ENCODE measurements at places on chromosomes 5 and 9. TPM values are rescaled to one million over a fixed set of nuclear protein-coding genes. Genes with fewer than 3 reads are reported as not detected.

GRCh38 chr9:136119883-136120393 lies 1.3 kb upstream of the TMEM250 start:
- no peak for DNase-seq

- DNase-seq, result peak; percentile 90
Measured at GRCh38 chr5:171494452-171495121, 75.1 kb downstream of the FGF18 start.

DNA sequence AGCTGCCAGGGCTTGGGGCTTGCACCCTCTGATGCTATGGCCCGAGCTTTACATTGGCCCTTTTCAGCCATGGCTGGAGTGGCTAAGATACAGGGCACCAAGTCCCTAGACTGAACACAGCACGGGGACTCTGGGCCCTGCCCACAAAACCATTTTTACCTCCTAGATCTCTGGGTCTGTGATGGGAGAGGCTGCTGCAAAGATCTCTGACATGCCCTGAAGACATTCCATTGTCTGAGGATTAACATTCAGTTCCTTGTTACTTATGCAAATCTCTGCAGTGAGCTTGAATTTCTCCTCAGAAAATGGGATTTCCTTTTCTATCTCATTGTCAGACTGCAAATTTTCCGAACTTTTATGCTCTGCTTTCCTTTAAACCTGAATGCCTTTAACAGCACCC lies 337.0 kb upstream of the SMC2 start:
- no peak for DNase-seq

RLN2 gene
- total RNA-seq, result not detected

- no peak for DNase-seq
Measured at GRCh38 chr5:52896534-52897237, 92.5 kb upstream of the ITGA2 start.

DNA sequence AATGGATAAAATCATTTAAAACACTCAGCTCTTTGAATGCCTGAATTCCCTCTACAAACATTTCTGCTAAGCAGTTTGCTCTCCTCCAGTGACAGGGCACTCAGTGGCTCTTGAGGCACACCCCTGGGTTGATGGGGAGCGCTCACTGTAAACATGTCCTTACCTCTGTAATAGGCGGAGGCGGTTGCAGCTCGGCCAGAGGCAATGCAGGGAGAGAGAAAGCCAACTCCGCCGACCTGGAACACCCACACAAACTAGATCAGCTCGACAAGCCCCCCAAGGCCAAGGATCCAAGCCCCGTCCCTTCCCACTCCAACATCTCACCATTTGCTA lies 329 bp downstream of the CDC23 start:
- no peak for DNase-seq

PDE6A gene
- total RNA-seq, result 0.31 TPM

PROB1 gene
- 30.6 TPM for total RNA-seq

DNA sequence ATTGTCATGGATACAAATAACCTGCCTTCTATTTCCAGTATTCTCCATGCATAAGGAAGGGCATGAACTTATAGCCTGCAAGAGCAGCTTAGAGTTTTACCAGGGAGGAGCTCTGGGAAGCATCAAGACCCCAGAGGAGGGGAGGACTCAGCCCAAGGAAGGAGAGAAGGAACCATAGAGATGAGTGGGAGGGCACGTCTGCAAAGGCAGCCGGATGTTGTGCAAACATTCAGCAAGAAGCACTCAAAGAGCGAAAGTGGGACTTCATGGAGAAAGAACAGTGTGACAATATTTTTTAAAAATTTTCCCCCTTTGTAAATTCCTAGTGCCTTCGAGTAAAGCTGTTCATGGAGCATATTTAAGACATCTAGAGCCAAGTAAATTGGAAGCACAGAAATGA lies 270.1 kb upstream of the PTGER4 start:
- DNase-seq, result no peak

DNA sequence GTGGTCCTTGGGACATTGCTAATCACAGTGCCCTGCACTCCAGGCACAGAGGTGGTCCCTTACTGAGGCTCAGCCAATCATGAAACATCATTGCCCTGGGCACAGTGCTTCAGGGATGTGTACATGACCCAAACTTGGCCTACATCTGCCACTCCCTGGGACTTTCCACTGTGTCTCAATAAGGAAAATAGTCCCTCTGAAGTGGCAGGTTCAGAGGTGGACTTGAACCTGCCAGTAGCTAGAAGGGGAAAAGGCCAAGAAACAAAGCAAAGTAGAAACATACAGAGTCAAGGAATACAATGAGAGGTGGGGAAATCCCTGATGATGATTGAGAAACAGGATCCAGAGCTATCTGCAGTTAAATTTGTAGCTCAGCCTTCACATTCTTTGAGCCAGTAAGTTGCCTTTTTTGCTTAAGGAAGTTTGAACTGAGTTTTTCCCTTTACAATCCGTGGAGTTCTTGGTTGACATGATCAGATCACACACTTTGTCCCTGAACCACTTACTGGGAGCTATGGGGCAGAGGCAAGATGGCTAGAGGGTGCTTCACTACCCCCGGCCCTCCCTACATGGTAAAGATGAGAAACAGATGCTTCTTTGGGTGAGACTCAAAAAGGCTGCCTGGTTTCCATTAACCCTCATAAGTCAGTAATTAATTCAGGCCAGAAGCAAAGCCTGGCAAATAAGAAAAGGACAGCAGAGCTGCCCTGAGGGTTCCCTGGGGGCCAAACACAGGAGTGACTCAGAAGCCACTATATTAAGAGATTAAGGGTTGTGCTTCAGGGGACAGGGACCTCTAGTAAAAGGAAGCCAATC lies 57.6 kb downstream of the SH3TC2 start:
- no peak for DNase-seq

PCDHA9 gene
- total RNA-seq, result 0.10 TPM

DNA sequence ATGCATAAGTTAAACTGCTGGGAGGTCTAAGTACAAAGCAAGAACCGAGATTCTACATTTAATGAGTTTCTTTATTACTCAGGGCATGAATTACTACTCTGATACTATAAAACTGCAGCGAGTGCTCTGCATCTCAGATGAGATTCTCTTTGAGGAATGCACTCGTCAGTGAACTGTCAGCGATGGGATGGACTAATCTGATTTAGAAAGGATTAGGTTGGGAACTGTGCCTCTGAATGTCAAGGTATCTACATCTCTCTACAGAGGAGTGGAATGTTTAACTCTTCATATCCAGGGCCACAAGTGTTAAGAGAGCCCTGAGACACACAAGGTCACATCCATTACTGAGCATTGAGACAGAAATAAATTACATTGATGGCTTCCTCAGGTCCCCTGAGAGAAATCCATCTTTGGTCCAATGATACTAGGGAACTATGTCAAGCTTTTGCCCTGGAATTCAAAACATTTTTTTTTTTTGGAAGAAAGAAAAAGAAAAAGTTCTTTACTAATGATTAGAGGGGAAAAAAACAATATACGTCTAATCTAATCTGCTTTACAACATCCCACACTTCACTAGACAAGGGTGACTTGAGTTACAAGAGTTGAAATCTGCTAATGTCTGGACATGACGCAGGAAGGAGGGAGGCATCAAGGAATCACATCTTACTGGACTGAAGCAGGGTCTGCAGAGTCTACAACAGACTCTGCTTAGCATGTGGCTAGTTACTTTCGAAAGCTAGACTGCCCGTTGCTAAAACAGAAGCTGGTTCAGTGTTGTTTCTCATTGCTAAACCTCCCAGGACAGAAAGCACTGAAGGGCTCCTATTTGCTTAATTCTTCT lies 270.0 kb upstream of the TLE4 start:
- DNase-seq, result no peak

RPL35 gene
- 1,333 TPM for total RNA-seq

- no peak for DNase-seq
Measured at GRCh38 chr5:33261305-33261704, 179.5 kb upstream of the TARS1 start.

PKD2L2 gene
- 1.9 TPM for total RNA-seq

SCGB3A1 gene
- 16.5 TPM for total RNA-seq

ADRA1B gene
- total RNA-seq, result 0.51 TPM

- no peak for DNase-seq
Measured at GRCh38 chr5:168072665-168073064, 218.8 kb upstream of the WWC1 start.

DNA sequence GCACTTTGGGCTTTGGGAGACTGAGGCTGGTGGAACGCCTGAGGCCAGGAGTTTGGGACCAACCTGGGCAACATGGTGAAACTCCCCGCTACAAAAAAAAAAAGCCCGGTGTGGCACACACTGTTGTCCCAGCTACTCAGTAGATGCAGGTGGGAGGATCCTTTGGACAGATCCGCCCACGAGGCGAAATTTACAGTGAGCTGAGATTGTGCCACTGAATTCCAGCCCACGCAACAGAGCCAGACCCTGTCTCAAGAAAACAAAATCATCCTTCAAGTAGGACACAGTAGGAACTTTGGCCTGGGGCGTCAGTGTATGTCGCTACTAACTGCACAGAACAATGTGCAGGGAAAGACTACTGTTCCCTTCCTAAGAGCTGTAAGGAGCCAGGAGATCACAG lies 4.8 kb downstream of the RPS14 start:
- DNase-seq, result no peak

DNA sequence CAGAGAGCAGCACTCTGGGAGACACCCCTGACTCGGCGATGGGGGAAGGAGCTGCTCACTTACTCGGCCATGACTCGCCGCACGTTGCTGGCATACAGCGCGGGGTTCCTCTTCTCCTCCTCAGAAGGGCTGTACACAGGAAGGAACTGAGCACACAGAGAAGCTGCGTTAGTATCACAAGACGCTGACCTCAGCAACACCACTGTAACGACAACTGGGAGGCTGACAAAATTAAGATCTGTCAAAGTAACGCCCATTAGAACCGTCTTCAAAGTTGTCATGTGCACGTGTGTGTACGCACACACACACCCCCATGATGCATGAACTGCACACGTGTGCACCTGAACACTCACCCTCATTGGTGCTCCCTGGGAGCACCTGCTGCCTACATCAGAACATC lies 32.1 kb upstream of the SLC6A3 start:
- peak; percentile 19 for DNase-seq

GRCh38 chr9:113929634-113930389 lies 53.7 kb downstream of the ZNF618 start:
- no peak for DNase-seq

GRCh38 chr5:32100691-32101302 lies 73.3 kb downstream of the GOLPH3 start:
- no peak for DNase-seq

DNA sequence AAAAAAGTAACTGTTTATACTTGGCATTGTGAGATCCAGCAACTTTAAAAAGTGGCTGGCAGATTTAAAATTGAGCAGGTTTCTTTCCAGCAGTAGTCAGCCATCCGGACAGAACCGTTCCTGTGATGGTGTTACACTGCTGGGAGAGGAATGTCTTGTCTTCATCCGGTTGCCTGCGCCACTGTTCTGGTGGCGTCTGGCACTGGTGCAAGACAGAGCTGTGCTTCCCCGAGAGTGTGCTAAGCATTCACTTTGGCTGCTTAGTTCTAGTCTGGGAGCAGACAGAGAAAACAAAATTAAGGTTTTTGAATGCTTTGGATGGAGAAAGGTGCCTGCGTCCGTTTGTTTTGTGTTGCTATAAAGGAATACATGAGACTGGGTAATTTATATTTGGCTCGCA lies 35.5 kb upstream of the CREBRF start:
- DNase-seq, result no peak

ROR2 gene
- 14.0 TPM for total RNA-seq

IQGAP2 gene
- total RNA-seq, result 32.8 TPM

GRCh38 chr5:15621094-15621493 lies 121.1 kb downstream of the FBXL7 start:
- no peak for DNase-seq

FREM1 gene
- total RNA-seq, result 18.2 TPM

GRCh38 chr9:110109333-110110092 lies 98.4 kb downstream of the C9orf152 start:
- DNase-seq, result peak; percentile 60

LCN9 gene
- not detected for total RNA-seq

DNA sequence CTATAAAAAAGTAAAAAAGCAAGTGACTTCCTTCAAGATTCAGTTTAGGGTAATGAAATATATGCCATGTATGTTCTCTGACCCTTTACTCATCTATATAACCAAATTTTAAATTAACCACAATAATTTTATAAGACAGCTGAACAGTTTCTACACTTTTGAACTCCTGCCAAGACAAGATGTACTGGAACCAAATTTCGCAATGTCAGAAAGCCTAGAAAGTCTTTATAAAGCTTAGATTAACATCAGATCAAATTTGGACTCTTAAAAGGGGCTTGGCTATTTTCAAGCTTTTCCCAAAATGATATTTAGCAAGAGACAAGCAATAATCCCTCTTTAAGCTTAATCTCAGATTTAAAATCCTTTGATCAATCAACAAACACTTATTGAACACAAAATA lies 362.6 kb downstream of the PTPRD start:
- no peak for DNase-seq

- DNase-seq, result no peak
Measured at GRCh38 chr5:168073991-168074800, 217.2 kb upstream of the WWC1 start.

GRCh38 chr5:66966439-66966838 lies 230.2 kb downstream of the CD180 start:
- DNase-seq, result no peak

UBAC1 gene
- 111 TPM for total RNA-seq

DNA sequence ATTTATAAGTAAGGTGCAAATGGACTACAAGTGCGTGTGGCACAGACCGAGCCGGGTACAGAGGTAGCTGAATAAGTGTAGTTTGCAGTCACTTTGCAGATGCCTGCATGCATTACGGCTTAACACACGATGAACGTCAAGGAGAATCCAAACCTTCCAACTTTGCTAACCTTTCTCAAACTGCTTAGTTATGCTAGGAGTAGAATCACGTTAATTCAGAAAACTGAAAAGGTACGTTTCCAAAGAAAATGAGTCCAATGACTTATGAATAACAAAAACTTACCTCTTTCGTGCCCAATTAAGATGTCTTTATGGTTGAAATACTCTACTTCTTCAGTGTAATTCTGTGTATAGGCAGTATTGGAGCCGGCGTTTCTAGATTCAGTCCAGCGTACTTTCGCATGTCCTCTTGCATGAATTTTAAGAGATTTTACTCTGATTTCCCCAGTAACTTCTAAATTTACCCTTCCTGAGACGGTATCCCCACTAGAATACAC lies 539 bp downstream of the ARRDC3 start:
- peak; percentile 77 for DNase-seq

REEP2 gene
- 4.1 TPM for total RNA-seq

DNA sequence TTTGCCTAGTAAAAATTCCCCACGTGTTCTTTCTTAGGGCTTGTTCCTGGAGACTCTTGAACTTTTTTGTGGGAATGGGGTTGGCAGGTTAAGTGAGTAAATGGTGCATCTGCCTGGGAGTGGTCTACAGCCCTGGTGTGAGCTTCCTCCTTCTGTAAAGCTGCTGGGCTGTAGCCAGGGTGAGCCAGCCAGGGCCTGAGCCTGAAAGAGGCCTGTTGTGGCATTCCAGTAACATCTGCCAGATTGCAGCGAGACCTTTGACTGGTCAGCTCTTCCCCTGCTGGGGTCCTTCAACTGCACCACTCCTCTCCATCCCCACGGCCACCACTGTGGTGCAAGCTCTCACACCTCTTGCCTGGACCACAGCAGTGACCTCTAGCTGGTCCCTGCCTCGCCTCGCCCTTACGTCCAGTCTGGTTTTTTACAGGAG lies 47.5 kb downstream of the SLC22A5 start:
- no peak for DNase-seq

Measured in tongue (tissue), 3 donors.